ENCODE measurements at places on chromosomes 1 and 21.

GRCh38 chr1:230507666-230508402 lies 81.7 kb upstream of the PGBD5 start:
- no peak for DNase-seq

GRCh38 chr1:202316186-202316585 lies 25.6 kb downstream of the UBE2T start:
- DNase-seq: no peak

DNA sequence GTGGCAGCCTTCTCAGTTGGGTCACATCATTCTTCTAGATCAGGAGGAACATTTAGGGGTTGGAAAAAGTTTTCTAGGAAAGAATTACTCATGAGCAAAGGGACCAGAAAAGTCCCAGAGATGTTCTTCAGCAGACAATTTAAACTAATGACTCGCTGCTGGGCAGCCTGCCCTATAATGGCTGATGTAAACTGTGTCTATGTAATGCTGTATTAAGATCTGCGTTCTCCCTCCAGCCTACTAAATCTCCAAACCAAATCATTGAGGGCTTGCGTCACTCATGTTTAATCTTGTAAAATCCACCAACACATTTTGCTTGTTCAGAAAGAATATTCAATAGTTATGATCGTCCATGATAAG lies 92.1 kb downstream of the LRRC8C start:
- DNase-seq: no peak

DNA sequence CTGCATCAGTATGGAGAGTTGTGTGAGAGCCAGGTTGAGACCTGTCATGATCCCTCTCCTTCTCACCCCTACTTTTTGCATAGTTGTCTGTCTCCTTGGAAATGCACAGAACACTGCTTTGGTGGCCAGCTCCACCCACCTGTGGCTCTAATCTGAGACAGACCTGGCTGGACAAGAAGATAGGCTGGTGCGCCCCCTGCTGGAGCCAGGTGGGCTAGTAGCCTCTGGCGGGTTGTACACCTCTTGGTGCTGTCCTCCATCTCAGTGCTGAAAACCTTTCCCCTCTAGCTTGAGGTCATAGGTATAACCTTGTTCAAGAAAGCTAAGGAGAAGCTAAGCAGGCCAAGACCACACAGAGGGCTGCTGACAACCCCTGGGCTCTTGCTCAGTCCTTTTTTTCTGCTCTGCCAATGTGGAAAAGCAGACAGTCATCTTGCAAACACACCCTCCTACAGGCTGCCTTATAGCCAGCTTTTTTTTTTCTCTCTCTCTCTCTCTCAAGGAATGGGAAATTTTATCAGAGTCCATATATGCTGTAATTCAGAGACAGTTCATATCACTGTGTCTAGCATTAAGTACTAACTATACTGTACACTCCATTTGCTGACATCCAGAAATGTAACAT lies 58.8 kb upstream of the SPATA6 start:
- no peak for DNase-seq

DNA sequence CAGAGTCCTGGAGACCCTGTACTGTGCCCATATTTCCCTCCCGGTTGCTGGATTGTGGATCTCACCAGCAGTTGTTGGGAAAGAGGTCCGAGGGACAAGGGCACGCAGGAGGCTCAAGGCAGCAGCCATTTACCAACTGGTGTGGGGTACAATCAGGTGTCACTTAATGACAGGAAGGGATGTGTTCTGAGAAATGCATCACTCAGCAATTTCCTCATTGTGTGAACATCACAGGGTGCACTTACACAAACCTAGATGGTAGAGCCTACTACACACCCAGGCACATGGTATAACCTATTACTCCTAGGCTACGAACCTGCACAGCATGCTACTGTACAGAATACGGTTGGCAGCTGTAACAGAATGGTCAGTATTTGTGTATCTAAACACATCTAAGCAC lies 20.7 kb downstream of the SLC44A3 start:
- DNase-seq: no peak

- no peak for DNase-seq
Observed at GRCh38 chr1:78672428-78672827, 22.8 kb downstream of the IFI44 start.

DNA sequence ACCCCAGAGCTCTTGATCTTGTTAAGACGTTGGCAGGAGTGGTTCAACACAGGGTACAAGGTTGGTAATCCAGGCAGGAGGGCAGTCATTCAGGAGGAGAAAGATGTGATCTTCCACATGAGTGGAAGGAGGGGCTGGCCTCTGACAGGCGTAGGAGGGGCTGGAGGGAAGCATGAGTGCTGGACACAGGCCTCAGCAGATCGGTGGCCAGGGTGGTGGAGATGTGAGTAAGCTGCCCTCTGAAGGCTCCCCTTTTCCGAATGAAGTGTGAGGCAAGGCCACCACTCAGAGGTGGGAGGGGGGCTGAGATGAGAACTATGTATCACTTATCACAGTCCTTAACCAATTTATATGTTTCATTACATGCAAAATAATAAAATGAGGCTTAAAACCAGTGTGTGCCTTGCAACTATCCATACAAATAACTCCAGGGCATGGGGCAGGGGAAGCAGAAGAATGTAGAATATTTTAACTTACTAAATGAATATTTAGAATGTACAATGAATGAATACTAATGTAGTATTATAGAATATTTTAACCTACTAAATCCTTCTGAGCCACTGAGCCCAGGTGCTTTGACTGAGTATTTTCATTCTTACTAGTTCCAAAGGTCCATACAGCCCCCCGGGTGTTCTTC lies 103.5 kb upstream of the TLR5 start:
- DNase-seq: no peak

DNA sequence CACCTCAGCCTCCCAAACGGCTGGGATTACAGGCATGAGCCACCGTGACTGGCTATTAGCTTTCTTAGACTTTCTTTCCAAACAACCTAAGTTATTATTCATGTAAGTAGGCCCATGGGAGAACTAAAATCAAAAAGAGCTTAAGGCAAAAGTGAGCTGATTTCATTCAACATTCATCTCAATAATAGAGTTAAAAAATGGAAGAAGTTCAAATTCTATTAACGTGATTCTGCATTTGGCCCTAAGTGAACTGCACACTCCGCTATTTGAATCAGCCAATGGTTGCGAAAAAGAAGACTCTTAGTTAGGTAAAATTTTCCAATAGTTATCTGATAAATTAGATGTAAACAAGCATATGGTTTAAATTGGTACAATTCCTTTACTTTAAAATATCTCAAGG lies 68.6 kb upstream of the WARS2 start:
- DNase-seq: no peak

- DNase-seq: no peak
Observed at GRCh38 chr1:191851799-191852595, 306.3 kb upstream of the RGS18 start.

DNA sequence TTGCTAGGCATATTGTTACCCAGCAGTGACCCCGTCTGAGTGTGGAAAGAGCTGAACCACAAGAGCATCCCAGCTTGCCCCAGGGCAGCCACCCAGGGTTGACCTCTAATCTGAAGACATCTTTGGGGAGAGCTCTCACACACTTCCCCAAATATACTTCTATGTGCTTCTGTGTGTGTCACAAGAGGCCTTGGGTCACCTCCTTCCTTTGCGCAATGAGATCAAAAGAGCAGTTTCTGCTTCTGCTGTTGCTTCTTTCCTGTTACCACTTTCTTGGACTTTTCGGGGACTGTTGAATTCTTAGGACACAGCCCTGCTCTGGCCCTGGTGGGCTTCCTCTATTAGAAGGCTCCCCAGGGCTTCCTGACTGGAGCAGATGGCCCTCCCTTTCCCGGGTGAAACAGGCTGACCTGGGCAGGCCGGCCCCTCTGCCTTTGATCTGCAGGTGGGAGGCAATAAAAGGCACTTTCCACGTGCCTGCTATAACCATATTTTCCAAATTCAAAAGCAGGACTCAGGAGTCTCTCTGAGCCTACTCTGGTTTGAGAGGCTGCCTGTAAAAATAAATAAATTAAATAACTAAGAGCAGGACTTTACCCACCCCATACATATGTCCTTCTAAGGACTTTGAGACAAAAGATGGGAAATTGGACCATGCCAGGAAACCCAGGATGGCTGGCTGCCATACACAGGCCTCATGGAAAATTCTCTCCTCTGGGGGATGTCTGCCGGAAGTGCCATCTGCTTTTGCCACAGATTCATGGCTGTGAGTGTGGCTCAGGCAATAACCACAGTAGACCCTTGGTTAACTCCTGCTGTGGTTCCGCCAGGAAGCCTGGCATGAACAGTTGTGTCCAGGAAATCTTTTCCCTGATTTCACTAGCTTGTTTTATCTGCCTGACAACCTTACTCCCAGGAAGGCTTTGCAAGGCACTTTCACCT lies 28.3 kb upstream of the RCSD1 start:
- DNase-seq: peak; percentile 35

GRCh38 chr1:99643021-99643779 lies 2.7 kb upstream of the PALMD start:
- DNase-seq: no peak

GRCh38 chr21:42733874-42734273 lies 80.5 kb downstream of the PDE9A start:
- no peak for DNase-seq

GRCh38 chr21:46503922-46504550 lies 45.3 kb downstream of the DIP2A start:
- DNase-seq: peak; percentile 11

DNA sequence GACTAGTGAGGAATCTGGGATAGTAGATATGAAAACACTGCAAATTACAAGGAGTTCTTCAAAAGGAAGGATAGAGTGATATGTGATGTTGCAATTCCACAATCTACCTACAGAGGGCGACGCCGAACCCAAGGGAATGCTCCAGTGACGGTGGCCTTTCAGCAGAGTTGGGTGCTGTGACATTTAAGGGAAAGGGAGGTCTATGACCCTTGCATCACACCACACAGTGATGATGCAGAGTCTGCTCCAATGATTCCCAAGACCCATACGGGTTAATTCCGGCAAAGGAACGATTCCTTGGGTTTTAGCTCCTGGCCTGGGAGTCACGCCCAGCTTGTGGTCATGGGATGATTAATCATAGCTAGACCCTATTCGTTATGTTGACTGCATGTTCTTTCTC lies 123.0 kb upstream of the IGSF21 start:
- DNase-seq: no peak

DNA sequence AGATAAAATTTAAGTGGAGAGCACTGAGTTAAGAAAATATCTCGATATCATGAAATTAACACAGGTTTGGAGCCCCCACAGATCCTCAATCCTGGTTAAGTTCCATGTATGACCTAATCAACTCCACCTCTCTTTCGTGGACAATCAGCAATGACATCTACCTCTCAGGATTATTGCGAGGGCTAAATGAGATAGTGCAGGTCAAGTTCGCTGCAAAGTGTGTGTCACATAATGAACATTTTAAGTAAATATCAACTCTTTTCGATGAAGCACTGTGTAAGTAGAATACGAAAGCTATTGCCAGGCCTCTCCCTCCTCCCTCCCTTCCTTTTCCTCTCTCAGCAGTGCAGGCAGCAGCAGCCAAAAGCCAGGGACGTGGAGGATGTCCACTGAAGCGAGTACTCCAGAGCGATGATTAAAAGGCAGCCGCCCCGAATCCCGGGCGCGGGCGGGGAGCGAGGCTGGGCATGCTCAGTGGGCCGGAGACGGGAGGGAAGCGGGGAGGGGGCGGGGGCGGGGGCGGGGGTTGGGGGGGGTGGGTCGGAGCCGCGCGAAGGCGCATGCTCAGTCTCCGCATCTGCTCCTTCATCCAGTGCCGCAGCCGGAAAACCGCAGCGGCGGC lies at the start of gene CAMSAP2:
CAMSAP2 (plus strand) TSS at position 567 of the 622 bp plus-strand sequence. CDS start 935 bp downstream, outside the sequence.
- DNase-seq: peak; percentile 56

GRCh38 chr21:36456729-36457414 lies 23.1 kb downstream of the CLDN14 start:
- no peak for DNase-seq

- no peak for DNase-seq
Observed at GRCh38 chr1:203508463-203509073, 14.6 kb downstream of the OPTC start.

GRCh38 chr21:27362249-27362648 lies 395.4 kb upstream of the ADAMTS5 start:
- no peak for DNase-seq

DNA sequence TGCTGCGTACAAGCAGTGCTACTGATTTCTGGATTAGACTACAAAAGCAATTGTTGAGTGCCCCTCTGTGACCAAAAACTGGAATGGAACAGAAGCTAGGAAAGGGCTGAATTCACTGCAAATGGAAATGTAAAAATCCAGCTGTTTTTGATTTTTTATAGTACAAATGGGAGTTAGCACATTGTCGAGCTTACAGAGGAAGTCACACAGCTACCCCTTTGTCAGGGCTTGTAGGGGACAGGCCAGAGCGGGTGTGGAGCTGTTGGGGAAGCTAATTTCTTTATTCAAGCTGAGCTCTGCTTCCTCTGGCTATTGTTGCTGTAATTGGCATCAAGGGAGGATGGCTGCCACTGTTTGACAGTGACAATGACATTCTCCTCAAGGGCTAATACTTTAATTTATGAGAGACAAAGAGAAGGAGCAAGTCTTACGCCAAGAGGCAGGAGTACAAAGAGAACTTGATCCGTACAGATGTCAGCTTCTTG lies 96.1 kb downstream of the SLC35F3 start:
- DNase-seq: no peak

- no peak for DNase-seq
Observed at GRCh38 chr1:31112266-31112935, 46.9 kb upstream of the PUM1 start.

GRCh38 chr21:16194095-16194787 lies 464.5 kb downstream of the USP25 start:
- peak; percentile 2 for DNase-seq

GRCh38 chr1:210340841-210341240 lies 12.1 kb downstream of the HHAT start:
- DNase-seq: peak; percentile 54

- DNase-seq: no peak
Observed at GRCh38 chr1:5847013-5847659, 145.1 kb downstream of the NPHP4 start.

DNA sequence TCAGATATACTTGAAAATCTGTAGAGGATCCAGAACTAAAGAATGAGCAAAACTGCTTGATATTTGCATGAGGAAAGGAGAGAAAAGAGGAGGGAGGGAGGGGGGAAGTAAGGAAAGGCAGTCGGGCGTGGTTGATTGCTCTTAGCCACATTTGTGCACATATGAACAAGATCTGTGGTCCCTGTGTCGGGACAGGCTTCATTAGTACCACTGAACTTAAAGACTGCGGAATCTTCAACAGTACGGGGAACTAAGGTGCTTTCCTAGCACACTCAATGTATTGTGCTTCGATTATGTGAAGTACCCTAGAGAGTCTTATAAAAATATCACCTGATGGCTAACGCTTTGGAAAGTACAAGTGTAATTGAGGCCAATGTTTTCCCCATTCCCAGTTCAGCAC lies 59.9 kb downstream of the ZBTB18 start:
- no peak for DNase-seq

- DNase-seq: no peak
Observed at GRCh38 chr1:17447501-17447992, 8.1 kb upstream of the RCC2 start.

DNA sequence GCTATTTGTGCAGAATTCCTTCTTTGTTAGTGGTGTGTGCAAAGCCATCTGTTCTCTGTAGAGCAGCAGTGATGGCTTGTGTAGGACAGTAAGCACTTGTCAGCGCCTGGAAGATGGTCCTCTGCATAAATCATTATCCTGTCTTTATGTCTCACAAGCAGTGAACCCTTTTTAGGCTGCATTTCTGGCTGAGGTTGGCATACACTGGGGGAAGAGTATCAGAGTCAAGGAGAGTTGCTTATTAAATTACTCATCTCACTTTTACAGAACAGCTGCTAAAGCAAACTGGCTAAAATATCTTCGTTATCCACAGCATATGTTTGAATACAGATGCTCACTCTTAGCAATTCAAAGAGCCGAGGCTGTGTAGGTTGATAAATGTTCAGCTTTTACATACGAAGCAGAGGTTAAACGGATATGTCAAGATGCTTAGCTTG lies 54.6 kb upstream of the NCAM2 start:
- DNase-seq: no peak

- DNase-seq: no peak
Observed at GRCh38 chr1:239239529-239239928, 146.8 kb upstream of the CHRM3 start.

All from CD4-positive, alpha-beta T cell treated with Interleukin-4 for 4 hours (primary cell).